ENCODE measurements at places on chromosomes 3 and 15. TPM values are rescaled to one million over a fixed set of nuclear protein-coding genes. Genes with fewer than 3 reads are reported as not detected.

The DTX3L gene
- 21.6 TPM for total RNA-seq

The GLCE gene
- 13.2 TPM for total RNA-seq

The MBNL1 gene
- 735 TPM for total RNA-seq

The P2RY13 gene
- 1.7 TPM for total RNA-seq

DNA sequence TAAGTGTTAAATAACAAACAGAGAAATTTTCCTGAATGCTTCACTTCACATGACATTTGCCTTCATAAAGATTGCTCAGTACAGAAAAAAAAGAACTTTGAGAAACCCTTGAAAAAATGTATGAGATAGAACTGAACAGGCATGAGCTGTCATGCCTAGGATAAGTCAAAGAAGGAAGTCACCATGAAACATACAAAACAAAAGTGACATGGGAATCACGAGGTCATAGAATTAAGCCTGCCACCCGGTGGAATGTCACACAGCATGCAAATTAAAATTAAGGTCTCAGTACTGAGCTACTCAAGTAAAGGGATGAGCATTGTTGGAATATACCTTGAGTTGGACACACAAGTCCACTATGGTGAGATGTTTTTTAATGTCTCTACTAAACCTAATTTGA lies 652.5 kb upstream of the NECTIN3 start:
- H3K4me3 ChIP-seq = no peak overlapping the region
- DNase-seq = no peak
- H3K36me3 ChIP-seq = no peaks in the 10 kb centered on the region
- H3K27me3 ChIP-seq = no peaks in the 10 kb centered on the region
- no peak overlapping the region for H3K27ac ChIP-seq

DNA sequence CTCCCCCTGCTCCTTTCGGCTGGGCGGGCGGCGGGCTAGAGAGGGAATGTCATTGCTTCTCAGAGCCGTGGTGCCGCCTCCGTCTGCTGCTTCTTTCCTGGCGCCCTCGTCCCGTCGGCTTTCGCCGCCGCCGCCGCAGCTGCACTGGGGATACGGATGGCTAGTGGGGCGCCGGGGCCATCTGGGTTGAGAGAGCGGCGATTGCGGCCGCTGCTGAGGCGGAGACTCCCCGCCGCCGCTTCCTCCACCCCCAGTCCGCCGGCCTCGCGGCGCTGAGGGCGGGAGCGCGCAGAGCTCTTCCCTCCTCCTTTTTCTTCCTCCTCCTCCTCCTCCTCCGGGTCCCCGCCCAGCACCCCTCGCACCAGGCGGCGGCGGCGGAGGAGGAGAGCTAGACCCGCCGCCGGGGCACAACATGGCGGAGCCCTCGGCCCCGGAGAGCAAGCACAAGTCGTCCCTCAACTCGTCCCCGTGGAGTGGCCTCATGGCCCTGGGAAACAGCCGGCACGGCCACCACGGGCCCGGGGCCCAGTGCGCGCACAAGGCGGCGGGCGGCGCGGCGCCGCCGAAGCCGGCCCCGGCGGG lies at the start of gene STT3B:
Gene STT3B, plus strand, starts transcription at position 339 of the 582 bp plus-strand sequence. Its CDS starts 74 bp downstream, at position 413.
- peak within 1 kb of the TSS; percentile 95 for H3K27ac ChIP-seq
- peaks cover 43% of the 10 kb centered on the region for H3K4me1 ChIP-seq
- H3K27me3 ChIP-seq = no peaks in the 10 kb centered on the region
- peak; percentile 94 for DNase-seq
- no peaks in the 10 kb centered on the region for H3K36me3 ChIP-seq

GRCh38 chr15:67801926-67802914 lies 23.1 kb upstream of the SKOR1 start:
- H3K4me1 ChIP-seq = no peaks in the 10 kb centered on the region
- H3K27me3 ChIP-seq = no peaks in the 10 kb centered on the region
- peaks cover 38% of the 10 kb centered on the region for H3K36me3 ChIP-seq
- H3K4me3 ChIP-seq = no peak overlapping the region
- no peak for DNase-seq
- H3K27ac ChIP-seq = no peak overlapping the region

GRCh38 chr3:121758727-121759450 lies 9.3 kb upstream of the GOLGB1 start:
- no peaks in the 10 kb centered on the region for H3K4me1 ChIP-seq
- H3K27ac ChIP-seq = no peak overlapping the region
- H3K36me3 ChIP-seq = no peaks in the 10 kb centered on the region
- no peaks in the 10 kb centered on the region for H3K27me3 ChIP-seq
- DNase-seq = no peak
- no peak overlapping the region for H3K4me3 ChIP-seq

- H3K36me3 ChIP-seq = no peaks in the 10 kb centered on the region
- no peak for DNase-seq
- H3K27ac ChIP-seq = no peak overlapping the region
- no peaks in the 10 kb centered on the region for H3K27me3 ChIP-seq
Observed at GRCh38 chr3:124147946-124148345, 156.0 kb upstream of the ROPN1 start.

DNA sequence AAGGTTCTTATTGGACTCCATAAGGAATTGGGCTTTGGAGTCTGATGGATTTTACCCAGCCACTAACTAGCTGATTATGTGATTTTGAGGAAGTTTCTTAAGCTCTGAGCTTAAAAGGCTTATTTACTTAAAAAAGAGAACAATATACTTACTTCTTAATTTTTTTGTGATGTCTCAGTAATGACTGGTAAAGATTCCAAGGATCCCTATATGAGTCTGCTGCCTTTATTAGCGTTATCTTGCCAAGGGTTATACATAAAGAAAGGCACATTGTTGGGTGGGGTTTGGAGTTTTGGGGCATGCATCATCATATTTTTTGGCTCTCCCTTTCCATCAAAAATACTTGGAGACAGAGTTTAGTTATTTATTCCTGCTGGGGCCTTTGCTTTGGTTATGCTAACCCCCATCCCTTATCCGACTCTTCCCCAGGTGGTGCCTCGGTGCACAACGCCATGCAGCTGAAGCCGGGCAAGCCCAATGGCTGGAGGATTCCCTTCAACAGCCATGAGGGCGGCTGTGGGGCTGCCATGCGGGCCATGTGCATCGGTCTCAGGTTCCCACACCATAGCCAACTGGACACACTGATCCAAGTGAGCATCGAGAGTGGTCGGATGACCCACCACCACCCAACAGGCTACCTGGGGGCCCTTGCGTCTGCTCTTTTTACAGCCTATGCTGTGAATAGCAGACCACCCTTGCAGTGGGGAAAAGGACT lies 6.7 kb downstream of the ADPRH start:
- peaks cover 17% of the 10 kb centered on the region for H3K36me3 ChIP-seq
- no peaks in the 10 kb centered on the region for H3K27me3 ChIP-seq
- DNase-seq = no peak
- H3K4me1 ChIP-seq = peaks cover under 1% of the 10 kb centered on the region
- no peak overlapping the region for H3K4me3 ChIP-seq

DNA sequence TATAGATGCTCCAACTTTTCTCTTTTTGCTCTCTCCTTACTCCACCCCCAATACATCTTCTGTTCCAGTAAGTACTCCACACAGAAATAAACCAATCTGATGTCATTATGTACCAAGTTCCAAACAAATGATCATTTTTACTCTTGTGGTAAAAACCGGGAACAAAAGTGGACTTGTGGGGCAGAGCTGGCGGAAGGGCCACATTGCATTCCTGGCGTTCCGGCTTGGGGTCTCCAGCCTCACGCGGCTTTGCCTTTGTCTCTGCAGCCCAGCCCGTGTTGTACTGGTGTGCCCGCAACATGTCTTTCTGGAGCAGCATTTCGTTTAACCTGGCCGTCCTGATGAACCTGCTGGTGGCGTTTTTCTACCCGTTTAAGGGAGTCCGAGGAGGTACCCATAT lies 184.4 kb upstream of the BHLHE40 start:
- peak overlapping the region; percentile 3 for H3K27ac ChIP-seq
- peaks cover 72% of the 10 kb centered on the region for H3K36me3 ChIP-seq
- H3K27me3 ChIP-seq = no peaks in the 10 kb centered on the region
- DNase-seq = no peak
- H3K4me3 ChIP-seq = no peak overlapping the region

GRCh38 chr3:60277361-60277800 lies 973.9 kb downstream of the FHIT start:
- H3K27me3 ChIP-seq = no peaks in the 10 kb centered on the region
- no peaks in the 10 kb centered on the region for H3K36me3 ChIP-seq
- no peak overlapping the region for H3K4me3 ChIP-seq
- H3K27ac ChIP-seq = no peak overlapping the region
- H3K4me1 ChIP-seq = no peaks in the 10 kb centered on the region

- H3K27ac ChIP-seq = peak overlapping the region; percentile 82
- H3K27me3 ChIP-seq = no peaks in the 10 kb centered on the region
- peaks cover 29% of the 10 kb centered on the region for H3K36me3 ChIP-seq
Observed at GRCh38 chr15:90957031-90957790, 2.5 kb downstream of the RCCD1 start.

- no peak for DNase-seq
- H3K36me3 ChIP-seq = no peaks in the 10 kb centered on the region
- no peak overlapping the region for H3K4me3 ChIP-seq
- no peak overlapping the region for H3K27ac ChIP-seq
- H3K4me1 ChIP-seq = no peaks in the 10 kb centered on the region
- no peaks in the 10 kb centered on the region for H3K27me3 ChIP-seq
Observed at GRCh38 chr15:81400640-81401236, 26.7 kb upstream of the TMC3 start.

- no peaks in the 10 kb centered on the region for H3K36me3 ChIP-seq
- DNase-seq = no peak
- H3K4me3 ChIP-seq = no peak overlapping the region
- H3K4me1 ChIP-seq = no peaks in the 10 kb centered on the region
- H3K27me3 ChIP-seq = no peaks in the 10 kb centered on the region
Observed at GRCh38 chr3:182465301-182466185, 327.8 kb upstream of the ATP11B start.

DNA sequence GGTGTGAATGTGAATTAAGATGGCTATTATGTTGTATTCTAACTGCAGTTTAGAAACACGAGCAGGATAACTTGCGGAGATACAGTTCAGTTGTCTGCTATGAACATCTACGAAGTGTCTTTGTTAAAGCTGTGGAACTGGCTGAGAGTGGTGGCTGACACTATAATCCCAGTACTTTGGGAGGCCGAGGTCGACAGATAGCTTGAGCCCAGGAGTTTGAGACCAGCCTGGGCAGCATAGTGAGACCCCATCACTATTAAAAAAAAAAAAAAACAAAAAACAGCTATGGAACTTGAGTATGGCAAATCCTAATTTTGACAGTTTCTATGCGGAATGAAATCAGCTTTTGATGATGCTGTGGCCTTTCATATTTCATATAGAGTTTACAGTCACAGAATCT lies 1.7 kb downstream of the EAF1 start:
- H3K27ac ChIP-seq = no peak overlapping the region
- no peak for DNase-seq
- no peaks in the 10 kb centered on the region for H3K27me3 ChIP-seq
- peaks cover 37% of the 10 kb centered on the region for H3K4me1 ChIP-seq
- H3K36me3 ChIP-seq = peaks cover 49% of the 10 kb centered on the region

GRCh38 chr3:24480497-24480896 lies 14.2 kb downstream of the THRB start:
- H3K27me3 ChIP-seq = no peaks in the 10 kb centered on the region
- H3K4me1 ChIP-seq = peaks cover 59% of the 10 kb centered on the region
- no peak overlapping the region for H3K27ac ChIP-seq
- H3K4me3 ChIP-seq = no peak overlapping the region
- DNase-seq = no peak
- H3K36me3 ChIP-seq = no peaks in the 10 kb centered on the region

DNA sequence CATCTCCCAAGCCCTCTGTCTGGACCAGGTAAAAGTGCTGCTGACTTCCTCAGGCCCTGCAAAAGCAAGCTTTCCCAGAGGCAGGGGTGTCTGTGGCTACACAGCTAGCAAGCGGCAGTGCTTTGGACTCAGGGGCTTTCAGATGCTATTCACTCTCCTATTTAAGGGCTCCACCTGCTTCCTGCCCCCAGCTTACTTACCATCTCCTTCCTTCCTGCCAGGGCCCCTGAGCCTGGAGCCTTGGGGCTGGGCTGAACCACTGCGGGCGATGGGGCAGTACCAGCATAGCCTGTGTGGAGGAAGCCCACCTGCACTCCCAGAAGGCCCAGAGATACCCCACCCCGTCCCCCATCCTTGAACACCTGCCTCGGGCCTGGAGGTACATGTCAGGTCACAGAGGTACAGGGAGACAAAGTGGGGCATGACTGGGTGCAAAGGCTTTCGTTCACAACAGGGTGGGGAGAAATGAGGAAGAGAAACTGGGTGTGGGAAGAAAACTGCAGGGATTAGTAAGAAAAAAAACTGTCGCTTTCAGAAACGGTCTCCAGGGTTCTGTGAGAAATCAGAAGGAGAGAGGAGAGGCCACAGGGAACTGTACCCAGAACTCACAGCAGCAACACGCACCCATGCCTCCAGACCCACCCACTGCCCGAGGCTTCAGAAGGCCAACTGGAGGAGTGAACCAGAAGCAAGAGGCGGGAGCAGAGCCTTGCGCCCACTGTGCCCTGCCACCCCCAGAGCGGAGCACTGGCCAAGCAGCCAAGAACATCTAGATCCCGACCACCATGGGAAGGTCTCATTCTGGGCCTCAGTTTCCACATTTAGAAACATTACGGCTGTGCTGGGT lies 49.5 kb downstream of the CCDC12 start:
- no peak overlapping the region for H3K4me3 ChIP-seq

- DNase-seq = peak; percentile 75
- H3K4me3 ChIP-seq = no peak overlapping the region
- no peaks in the 10 kb centered on the region for H3K27me3 ChIP-seq
- no peaks in the 10 kb centered on the region for H3K36me3 ChIP-seq
- no peak overlapping the region for H3K27ac ChIP-seq
Observed at GRCh38 chr3:15983232-15983631, 185.5 kb upstream of the ANKRD28 start.

DNA sequence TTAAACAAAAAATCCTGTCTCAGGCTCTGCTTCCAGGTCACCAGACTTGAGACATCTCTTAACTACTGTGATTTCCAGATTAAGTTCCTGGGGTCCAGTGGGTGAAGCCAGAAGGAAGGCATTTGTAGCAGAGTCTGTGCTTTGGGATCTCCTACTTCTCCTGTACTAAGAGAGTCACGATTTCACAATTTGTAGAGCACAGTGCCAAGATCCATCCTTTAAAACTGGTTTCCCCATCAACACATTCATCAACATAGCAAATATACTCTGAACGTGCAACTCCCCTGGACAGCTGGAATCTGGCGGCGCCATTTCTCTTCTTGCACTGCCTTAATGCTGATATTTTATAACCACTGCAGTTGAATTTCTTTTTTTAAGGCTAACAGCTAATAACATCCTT lies 33.2 kb downstream of the CDCP1 start:
- H3K27ac ChIP-seq = peak overlapping the region; percentile 65
- no peak overlapping the region for H3K4me3 ChIP-seq
- no peaks in the 10 kb centered on the region for H3K36me3 ChIP-seq

DNA sequence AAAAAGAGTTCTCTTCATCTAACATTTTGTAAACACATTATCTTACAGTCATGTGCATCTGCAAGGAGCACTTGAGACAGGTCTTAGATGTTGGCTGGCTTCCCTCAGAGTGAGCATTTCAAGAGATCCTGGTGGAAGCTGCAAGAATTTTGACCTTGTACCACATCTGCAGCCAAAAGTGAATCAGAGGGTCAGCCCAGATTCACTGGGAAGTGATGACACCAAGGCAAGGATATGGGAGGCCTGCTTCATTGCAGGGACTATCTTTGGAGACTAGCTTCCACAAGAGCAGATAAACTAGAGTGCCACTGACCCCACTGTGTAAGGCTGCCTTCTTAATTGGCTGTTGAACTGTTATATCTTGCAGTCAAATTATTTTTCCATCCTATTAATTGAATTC lies 21.3 kb upstream of the GADL1 start:
- no peaks in the 10 kb centered on the region for H3K27me3 ChIP-seq
- DNase-seq = no peak
- H3K4me3 ChIP-seq = no peak overlapping the region

- H3K4me1 ChIP-seq = no peaks in the 10 kb centered on the region
- H3K36me3 ChIP-seq = no peaks in the 10 kb centered on the region
- no peak for DNase-seq
- H3K27ac ChIP-seq = no peak overlapping the region
- H3K27me3 ChIP-seq = no peaks in the 10 kb centered on the region
Observed at GRCh38 chr15:75091814-75092213, 68.4 kb downstream of the PPCDC start.
